Glomerular endothelial cell (primary cell): ENCODE measurements at places on chromosomes 3 and 15. TPM values are rescaled to one million over a fixed set of nuclear protein-coding genes. Genes with fewer than 3 reads are reported as not detected.

GRCh38 chr15:59174151-59174834 lies 32.4 kb upstream of the LDHAL6B start:
- DNase-seq, result no peak

- DNase-seq, result no peak
These were observed 157.0 kb downstream of the CHST2 start for GRCh38 chr3:143276592-143276991.

DNA sequence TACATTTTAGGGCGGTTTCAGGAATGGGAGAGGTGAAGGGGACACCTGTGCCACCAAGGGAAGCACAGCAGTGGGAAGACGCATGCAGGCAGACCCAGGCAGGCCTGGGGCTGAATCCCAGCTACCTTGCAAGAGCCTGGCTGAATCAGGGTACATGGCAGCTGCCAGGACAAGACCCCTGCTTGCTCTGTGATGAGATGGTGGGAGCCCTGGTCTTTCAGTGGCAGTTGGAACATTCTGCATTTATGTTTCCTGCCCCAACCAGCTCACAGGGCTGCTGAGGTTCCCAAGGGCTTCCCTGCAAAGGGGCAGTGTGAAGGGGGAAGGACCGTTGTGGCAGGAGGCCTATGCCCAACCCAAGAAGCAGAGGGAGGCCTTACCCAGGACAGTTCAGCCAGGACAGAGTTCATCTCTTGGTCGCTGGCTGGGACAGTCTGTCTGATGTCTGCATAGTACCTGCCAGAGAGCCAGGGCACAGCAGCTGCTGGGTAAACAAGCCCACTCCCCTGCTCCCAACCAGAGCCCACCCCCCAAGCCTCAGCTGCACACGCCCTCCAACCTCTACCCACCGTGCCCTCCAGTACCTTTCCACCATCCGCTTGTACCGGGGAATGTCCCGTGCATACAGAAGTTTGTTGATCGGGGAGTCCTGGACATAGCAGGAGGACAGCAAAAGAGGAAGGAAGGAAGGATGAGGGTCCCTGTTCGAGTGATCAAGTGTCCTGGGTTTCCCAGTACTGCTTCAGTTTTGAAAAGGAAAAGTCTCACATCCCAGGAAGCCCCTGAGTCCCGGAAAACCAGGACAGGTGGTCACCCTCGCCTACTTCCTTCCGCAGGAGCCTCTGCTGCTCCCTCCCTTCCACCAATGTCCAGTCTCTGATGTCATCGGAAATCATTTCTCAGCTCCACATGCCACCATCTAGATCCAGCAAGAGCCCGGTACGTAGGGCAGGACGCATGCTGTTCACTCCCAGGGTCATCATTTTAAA lies 23.1 kb downstream of the PLXNB1 start:
- no peak for DNase-seq

LRRK1 gene
- total RNA-seq, result 11.2 and 14.7 TPM in 2 replicates

- no peak for DNase-seq
These were observed 43.3 kb downstream of the ADPGK start for GRCh38 chr15:72740219-72740618.

DNA sequence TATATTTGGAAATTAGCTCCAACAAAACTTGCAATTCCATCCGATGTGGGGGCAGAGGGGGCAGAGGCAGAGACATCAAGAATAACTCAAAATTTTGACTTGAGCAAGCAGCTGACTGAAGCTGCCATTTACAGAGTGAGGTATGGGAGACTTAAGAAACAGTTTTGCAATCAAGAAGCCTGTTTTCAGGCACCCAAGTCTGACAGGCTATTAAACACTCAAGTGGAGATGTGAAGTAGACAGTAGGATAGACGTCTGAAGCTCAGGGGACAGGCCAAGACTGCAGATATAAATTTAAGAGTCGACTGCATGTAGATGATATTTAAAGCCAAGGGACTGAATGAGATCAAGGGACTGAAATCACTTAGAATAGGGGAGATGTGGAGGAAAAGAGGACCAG lies 9.9 kb upstream of the SH3BP5 start:
- no peak for DNase-seq

ANKRD34C gene
- not detected in 2 replicates for total RNA-seq

DNA sequence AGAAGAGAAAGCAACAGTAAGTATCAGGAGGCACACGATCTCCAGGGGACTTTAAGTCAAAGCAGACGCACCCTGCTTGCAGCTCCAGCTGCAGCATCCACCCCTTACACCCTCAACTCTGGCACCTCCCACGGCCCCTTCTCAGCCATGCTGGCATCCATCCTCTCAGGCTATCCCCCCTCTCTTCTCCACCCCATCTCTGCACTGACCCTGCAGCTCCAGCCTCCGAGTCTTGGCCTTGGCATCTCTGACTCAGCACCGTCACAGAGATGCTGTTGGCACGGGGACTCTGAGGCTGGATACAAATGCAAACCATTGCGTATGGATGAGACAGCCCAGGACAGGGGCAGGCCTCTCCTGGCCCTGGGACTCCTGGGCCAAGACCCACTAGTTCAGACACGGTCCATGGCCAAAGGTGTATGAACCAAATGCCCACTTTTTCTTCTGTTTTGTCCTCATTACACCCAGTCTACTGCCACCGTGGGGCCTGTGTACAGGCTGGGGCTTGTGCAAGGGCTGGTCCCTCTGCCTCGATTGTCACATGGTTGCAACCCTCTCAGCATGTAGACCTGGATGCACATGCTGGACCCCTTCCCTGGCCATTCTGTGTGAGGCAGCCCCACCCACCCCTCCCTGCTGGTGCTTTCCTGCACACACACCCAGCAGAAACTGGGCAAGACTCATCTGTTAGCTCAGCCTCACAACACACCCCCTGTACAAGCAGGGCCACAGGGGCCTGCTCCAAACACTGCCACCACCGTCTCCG lies 18.7 kb upstream of the ZXDC start:
- DNase-seq, result no peak

- DNase-seq, result no peak
These were observed 101.6 kb downstream of the CPN2 start for GRCh38 chr3:194249323-194250097.

- DNase-seq, result no peak
These were observed 32.8 kb downstream of the FRMD4B start for GRCh38 chr3:69353088-69353478.

- no peak for DNase-seq
These were observed 507 bp upstream of the JMJD7 start for GRCh38 chr15:41827290-41827879.

DNA sequence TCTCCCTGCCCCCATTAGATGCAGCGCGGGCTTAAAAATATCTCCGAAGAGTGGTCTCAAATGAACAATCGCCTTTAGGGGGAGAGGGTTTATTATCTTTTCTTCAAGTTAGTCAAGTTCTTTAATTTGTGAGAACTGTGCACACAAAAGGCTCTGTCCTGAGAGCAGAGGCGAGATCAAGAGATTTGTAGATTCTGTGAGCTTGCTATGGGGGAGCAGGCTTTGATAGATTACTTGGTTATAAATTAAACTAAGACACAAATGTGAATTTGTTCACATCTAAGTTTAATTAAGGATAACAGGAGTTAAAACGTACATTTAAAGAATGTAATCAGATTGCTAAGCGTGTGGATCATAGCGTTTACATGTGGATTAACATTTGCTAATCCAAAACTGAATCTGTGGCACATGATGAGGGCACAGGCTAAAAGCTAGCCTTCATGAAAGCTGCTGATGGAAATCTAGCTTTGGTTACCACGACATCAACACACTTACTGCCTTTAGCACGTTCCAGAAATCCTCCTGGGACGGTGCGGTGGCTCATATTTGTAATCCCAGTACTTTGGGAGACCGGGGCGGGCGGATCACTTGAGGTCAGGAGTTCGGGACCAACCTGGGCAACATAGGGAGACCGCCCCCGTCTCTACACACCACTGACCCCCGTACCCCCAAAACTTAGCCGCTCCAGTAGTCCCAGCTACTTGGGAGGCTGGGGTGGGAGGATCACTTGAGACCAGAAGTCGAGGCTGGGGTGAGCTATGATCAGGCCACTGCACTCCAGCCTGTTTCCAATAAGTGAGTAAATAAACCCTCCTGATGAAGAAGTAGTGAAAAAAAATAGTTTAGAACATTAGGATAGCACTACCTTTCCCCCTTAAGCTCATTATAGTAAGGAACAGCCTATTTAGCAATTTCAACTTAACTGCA lies 1.0 kb upstream of the PRTG start:
- no peak for DNase-seq

DNA sequence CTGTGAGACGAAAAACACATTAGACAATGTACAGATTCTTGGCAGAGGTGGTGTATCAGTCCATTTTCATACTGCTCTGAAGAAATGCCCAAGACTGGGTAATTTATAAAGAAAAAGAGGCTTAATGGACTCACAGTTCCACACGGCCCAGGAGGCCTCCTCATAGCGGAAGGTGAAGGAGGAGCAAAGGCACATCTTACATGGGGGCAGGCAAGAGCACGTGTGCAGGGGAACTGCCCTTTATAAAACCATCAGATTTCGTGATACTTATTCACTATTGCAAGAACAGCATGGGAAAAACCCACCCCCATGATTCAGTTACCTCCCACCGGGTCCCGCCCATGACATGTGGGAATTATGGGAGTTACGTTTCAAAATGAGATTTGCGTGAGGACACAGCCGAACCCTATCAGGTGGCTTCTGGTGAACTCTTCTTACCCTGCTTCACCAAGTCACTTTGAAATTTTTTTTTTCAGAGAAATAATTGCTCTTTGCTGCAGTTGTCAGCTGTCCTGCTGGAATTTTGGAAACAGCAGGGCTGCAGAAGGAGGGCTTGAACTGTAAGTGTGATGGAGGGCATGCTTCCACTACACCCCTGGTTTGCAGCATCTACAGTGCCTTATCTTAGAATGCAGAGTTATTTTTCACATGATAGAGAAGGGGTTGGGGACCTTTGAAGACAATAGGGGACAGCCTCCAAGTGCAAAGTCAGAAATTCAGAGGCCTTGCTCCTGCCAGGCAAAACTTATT lies 2.9 kb upstream of the IGF2BP2 start:
- DNase-seq, result no peak

GRCh38 chr15:63463036-63463435 lies 41.4 kb upstream of the USP3 start:
- DNase-seq, result no peak

- DNase-seq, result no peak
These were observed 8.6 kb downstream of the IRAK2 start for GRCh38 chr3:10173095-10173925.

DNA sequence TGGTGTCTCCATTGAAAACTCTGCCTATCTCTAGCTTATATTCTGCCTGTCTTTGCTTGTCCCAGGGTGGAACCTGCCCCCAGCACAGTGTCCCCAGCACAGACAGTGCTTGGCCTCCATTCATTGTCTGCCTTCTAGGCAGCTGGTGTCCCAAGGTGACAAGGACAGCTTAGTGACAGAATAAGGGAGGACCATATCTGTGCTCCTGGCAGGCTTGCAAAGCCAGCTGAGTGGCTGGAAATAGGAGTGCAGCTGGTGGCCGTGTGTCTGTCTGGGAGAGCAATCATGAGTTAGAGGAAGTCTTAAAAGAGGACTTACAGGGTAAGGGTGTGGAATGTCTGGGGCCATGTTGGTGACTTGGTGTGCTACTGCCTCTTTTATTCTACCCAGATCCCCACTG lies 33.4 kb downstream of the SCN5A start:
- DNase-seq, result no peak

GRCh38 chr3:58706395-58707167 lies 40.0 kb upstream of the FAM3D start:
- DNase-seq, result no peak

- no peak for DNase-seq
These were observed 6.0 kb upstream of the CEMIP start for GRCh38 chr15:80773122-80773551.

GRCh38 chr3:159513867-159514380 lies 474.7 kb upstream of the IL12A start:
- no peak for DNase-seq

CD200R1 gene
- not detected in 2 replicates for total RNA-seq

GRCh38 chr3:72660270-72661114 lies 187.8 kb downstream of the SHQ1 start:
- DNase-seq, result no peak

- no peak for DNase-seq
These were observed 49.0 kb upstream of the SLC4A7 start for GRCh38 chr3:27533261-27533607.

SPINT1 gene
- 8.0 and 20.9 TPM in 2 replicates for total RNA-seq

DNA sequence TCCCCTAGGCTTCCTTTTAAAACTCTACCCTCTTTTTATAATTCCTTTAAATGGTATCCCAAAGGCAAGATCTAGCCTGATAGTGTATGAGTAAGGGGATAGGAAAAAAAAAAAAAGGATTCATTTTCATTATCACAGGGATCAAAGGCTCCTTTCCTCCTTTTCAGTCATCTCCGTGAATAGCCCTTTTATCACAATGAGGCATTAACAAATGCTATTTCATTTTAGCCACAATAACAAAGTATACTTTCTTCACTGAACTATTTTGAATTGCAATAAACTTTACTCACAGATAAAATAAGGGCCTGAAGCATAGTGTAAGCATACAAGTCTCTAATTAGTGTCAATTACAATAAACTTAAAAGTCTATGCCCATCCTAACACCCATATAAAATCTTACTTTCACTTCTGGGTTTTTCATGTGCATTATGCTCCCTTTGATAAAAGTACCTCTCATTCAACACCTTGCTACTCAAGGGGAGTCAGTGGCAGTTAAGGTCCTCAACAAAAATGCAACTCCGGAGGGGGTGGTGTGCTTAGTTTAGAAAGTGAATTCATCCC lies 8.6 kb downstream of the HIGD1A start:
- DNase-seq, result no peak

PAQR5 gene
- 0.29 TPM in 1 of 2 replicates, not detected in the other for total RNA-seq

ABTB1 gene
- total RNA-seq, result 10.9 and 16.7 TPM in 2 replicates

GRCh38 chr3:111717601-111718000 lies 122.5 kb upstream of the ZBED2 start:
- DNase-seq, result no peak

GRCh38 chr3:125045965-125046364 lies 9.8 kb downstream of the HEG1 start:
- no peak for DNase-seq

CCR9 gene
- total RNA-seq, result not detected in 2 replicates

DNA sequence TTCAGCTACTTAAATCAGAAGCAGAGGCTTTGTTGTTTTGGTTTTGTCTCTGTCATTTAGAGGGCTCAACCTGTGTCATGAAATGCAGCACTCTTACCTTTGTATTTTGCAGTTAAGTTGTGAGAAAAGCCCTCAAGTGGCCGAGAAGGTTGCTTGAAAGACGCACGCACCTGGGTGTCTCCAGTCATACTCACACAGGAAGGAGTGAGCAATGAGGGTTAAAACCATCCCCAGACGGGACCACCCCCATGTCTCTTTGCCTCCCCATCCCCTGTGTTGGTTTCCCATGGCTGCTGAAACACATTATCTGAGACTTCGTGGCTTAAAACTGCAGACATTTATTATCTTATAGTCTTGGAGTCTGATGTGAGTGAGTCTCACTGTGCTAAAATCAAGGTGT lies 376.1 kb upstream of the CFAP20DC start:
- no peak for DNase-seq

GRCh38 chr3:102979682-102980354 lies 545.0 kb downstream of the ZPLD1 start:
- DNase-seq, result no peak

FYCO1 gene
- total RNA-seq, result 29.3 and 32.0 TPM in 2 replicates

SLC2A2 gene
- total RNA-seq, result not detected in 2 replicates
